Stimulated activated CD8-positive, alpha-beta memory T cell treated with anti-CD3 and anti-CD28 coated beads, Interleukin-7, amount 100 ng/mL, for 24 hours (primary cell): ENCODE measurements at places on chromosomes 3 and 15.

DNA sequence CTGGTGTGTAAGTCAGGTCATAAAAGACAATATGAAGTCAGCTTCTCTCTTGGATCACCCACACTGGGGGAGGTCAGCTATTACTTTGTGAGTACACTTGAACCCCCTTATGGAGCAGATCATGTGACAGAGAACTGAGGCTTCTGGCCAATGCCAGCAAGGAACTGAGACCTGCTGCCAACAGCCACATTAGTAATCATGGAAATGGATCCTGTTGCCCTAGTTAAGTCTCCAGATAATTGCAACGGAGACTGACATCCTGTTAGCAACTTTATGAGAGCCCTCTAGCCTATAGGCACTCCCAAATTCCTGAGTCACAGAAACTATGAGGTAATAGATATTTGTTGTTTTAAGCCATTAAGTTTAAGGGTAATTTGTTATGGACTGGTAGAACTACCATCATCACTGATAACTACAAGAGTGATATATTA, 110.4 kb upstream of the GMNC start:
- DNase-seq: no peak

DNA sequence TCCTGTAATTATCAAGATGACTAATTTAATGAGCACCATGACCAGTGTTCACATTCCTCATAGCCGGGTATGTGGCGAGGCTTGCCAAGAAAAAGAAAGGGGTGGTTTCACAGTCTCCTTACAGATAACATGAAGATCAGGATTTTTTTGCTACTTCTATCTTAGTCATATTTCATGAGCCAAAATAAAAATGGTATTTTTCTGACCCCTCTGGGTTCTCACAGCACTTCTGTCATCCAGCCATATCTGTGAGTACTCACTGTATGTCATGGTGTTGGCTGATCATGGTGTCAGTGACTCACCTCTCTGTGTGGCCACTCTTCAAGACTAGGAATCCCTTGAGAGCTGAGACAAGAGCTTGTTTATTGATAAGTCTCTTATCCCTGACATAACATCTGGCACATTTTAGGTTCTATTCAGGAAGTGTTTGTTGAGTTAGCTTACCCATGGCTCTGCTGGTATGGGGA, 130.5 kb upstream of the LMCD1 start:
- no peak for DNase-seq

GRCh38 chr3:33402936-33403335, 37.3 kb downstream of the UBP1 start:
- no peak for DNase-seq

DNA sequence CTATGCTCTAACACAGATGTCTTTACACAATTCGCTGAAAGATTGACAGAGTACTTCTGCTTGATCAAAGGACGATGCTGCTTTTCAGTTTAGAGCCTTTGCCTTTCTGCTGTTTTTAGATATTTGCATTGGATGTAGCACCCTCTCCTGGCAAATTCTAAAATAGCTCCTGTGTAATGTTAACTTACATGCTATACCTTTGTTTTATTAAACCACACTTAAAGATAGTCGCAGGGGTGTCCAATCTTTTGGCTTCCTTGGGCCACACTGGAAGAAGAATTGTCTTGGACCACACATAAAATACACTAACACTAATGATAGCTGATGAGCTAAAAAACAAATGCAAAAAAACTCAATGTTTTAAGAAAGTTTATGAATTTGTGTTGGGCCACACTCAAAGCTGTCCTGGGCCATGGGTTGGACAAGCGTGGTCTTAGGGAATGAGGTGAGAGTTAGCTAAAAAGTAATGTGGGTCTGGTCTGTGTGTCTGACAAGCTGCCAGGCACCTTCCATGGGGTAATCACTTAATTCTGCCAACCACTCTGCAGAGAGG, 62.9 kb downstream of the ATG7 start:
- no peak for DNase-seq

DNA sequence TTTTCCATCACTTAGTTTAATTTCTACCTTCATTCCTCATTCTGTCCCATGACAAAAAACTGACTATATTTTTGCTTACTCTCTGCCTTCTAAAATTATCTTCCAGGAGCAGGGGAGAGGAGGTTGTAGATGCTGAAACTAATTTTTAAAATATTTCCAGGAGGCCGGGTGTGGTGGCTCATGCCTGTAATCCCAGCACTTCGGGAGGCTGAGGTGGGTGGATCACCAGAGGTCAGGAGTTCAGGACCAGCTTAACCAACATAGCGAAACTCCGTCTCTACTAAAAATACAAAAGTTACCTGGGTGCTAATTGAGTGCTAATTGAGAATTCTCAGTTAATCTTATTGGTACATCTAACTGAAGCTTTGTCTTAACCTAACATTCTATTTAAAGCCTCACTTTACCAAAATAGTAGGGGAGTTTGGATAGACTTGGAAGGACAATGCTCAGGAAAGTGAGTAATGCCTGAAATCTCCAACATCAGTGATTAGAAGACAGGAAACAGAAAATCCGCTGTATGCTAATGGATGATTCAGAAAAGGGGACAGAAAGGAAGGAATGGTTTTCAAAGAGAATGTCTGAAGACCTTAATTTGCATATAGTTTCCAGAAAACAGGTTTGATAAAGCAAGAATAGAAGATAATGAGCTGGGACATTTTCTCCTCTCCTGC, 336.1 kb downstream of the GBE1 start:
- no peak for DNase-seq

- no peak for DNase-seq
These were observed 45.5 kb upstream of the TNFSF10 start for GRCh38 chr3:172568701-172569100.

- DNase-seq: no peak
These were observed 16.7 kb downstream of the KCNMB3 start for GRCh38 chr3:179234199-179234598.

GRCh38 chr3:129855832-129856419, 37.6 kb downstream of the TMCC1 start:
- DNase-seq: no peak

GRCh38 chr3:197365586-197365985, 67.2 kb upstream of the DLG1 start:
- no peak for DNase-seq

- DNase-seq: no peak
These were observed 50.5 kb downstream of the THBS1 start for GRCh38 chr15:39631357-39631756.

DNA sequence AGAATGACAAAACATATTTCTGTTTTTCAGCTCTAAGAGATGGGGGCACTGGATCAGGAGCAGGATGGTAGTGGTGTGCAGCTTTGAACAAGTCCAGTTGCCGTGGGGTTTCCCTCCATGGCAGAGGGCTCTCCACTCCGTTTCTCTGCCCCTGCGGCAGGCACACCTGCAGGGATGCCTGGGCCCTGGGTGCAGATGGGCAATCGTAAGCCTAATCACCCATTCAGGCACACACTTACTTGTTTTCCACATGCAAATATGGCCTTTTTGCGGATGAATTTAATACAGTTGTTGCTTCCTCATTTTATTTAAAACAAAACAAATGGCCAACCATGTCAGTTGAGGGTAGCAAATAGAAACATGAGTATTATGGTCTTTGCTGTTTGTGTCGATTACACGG, 85.1 kb downstream of the LPP start:
- DNase-seq: no peak

- DNase-seq: no peak
These were observed 105.5 kb upstream of the ICE2 start for GRCh38 chr15:60584355-60584998.

- DNase-seq: no peak
These were observed 141.6 kb downstream of the ECT2 start for GRCh38 chr3:172892158-172892557.

GRCh38 chr15:84960391-84961113, 21.1 kb upstream of the PDE8A start:
- no peak for DNase-seq

DNA sequence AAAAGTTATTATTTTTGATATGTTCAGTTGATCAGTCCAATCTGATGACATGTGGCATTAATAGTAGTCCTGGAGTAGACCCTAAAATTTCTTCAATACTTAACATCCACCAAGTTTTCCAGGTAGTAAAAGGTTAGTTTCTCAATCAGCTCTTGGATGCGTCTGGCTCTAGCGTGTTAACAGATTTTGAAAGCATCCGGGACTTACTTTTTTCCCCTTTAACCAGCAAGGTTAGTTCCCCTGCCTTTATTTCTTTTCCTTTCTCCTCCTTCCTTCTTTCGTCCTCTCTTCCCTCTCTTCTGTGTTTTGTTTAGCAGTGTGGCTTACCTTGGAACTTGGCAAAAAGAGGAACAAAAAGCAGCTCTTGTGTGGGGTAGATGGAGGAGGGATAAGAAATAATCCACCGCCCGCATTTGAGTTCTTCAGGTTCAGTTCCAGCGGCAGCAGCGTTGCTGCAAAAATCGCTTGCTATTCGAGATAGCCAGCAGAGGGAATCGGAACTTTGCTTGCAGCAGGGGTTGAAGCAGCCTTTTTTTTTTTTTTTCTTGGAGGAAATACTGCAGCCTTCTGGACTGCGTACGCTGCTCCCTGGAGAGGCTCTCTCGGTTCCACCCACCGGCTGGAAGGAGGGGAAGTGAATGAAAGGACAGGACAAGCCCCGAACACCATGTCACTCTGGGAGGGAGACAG, at the start of gene RBMS3:
Gene RBMS3 (plus strand): TSS at position 668 of the 690 bp plus-strand sequence.
- no peak for DNase-seq

DNA sequence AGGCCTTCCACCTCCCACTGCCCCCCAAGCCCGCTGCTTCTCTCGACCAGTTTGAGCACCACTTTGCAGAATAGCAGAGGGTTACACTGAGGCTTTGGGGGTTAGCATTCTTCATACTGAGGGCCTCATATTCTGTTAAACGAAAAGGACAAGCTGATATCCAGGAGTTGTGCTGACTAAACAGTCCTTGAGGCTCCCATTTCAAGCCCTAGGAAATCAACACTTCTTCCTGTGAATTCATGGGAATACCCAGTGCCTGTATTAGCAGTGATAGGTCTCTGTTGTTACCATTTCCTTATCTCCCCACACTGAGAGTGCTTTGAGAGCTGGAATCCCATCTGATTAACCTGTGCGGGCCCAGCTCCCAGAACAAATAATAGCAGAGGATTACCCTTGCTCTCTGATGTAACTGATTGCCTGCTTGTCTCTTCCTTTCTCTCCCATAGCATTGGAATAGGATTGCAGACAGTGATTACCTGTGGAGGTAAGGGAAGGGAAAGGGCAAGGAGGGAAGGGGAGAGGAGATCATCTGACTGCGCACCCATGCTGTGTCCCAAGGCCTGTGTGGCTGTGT, 930 bp downstream of the FBXW12 start:
- no peak for DNase-seq

GRCh38 chr3:149390772-149391212, 13.3 kb upstream of the TM4SF1 start:
- DNase-seq: no peak

- DNase-seq: no peak
These were observed 271.3 kb downstream of the TJP1 start for GRCh38 chr15:29550834-29551465.

- no peak for DNase-seq
These were observed 492.6 kb downstream of the TUSC7 start for GRCh38 chr3:117201901-117202774.
